Uterine smooth muscle cell (primary cell): ENCODE measurements at places on chromosomes 11 and 22. TPM values are rescaled to one million over a fixed set of nuclear protein-coding genes. Genes with fewer than 3 reads are reported as not detected.

Gene BTG4
- total RNA-seq = not detected in 2 replicates

Gene RNF214
- total RNA-seq = 10.2 and 13.6 TPM in 2 replicates

Gene NXPE1
- not detected in 2 replicates for total RNA-seq

Gene OLFML1
- 4.2 and 10.5 TPM in 2 replicates for total RNA-seq

Gene MPZL2
- 0.22 and 0.25 TPM in 2 replicates for total RNA-seq

Gene GLB1L2
- total RNA-seq = 0.37 and 0.44 TPM in 2 replicates

Gene RGL4
- under 0.01 TPM in 1 of 2 replicates, not detected in the other for total RNA-seq

Gene PHOX2A
- not detected in 2 replicates for total RNA-seq

Gene AMBRA1
- 26.0 and 30.8 TPM in 2 replicates for total RNA-seq

Gene JHY
- total RNA-seq = 0.77 and 1.7 TPM in 2 replicates
